ENCODE measurements at places on chromosomes 13 and 19.
A peak's percentile ranks its signal among the peaks of the same experiment; 100 is the strongest.

- no peak for DNase-seq
These were observed 967 bp upstream of the TPT1 start for GRCh38 chr13:45341799-45342500.

DNA sequence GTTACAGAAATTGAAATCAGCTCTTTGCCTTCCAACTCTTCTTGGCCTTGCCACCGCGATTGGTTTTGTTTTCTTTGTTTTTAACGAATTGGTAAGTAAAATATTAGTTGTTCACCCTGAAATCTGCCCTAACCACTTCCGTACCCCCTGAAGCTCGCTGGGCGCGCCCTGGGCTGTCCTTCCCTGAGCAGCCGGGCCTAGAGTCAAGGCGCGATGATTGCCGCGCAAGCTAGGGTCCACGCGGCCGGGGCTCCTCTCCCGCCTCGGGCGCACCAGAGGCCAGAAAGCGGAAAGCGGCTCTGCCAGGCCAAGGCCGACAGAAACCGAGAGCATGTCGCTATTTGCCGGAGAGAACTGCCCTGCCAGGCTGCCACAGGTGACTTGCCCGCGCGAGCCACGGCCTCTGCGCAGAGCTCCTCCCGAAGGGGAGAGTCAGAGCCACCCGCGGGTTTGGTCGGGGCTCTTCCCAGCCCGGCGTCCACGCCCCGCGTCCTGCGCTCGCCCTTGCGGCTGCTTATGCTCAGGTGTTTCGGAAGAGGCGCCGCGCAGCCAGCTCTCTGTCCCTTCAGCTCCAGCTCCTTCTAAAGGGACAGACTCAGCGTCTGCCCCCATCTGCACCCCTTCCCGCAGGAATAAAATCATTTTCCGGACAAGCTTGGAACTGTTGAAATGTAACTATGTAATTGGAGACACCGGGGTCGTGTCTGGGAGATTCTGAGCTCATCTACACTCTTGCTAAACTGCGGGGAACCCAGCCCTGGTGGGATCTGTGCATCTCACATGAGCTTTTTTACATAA is 6.6 kb upstream of the CDX2 start:
- DNase-seq: no peak

DNA sequence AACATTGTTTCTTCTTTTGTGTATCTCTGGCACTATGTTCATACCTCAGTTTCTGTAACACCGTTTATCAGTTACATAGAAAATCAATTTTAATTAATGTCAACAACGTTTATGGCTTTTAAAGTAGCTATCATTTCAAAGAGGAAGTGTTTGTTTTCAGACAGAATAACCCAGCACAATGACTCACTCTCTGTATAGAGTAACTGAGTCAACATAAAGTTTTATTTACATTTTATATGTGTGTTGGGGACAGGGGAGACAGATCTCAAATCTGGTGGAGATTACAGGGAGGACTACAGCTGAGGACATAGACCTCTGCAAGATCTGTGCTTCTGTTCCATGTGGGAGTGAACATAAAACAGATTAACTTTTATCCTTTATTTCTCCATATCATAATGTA is 2590.1 kb downstream of the PCDH9 start:
- no peak for DNase-seq

- DNase-seq: peak; percentile 43
These were observed at the start of gene RASAL3 for GRCh38 chr19:15464394-15465385. RASAL3 (minus strand) TSS chr19:15464544; CDS start chr19:15464358, 186 bp downstream.

GRCh38 chr13:38355595-38356119 is 6.0 kb downstream of the UFM1 start:
- DNase-seq: no peak

- DNase-seq: no peak
These were observed 690.9 kb downstream of the SLITRK6 start for GRCh38 chr13:85108356-85108755.

GRCh38 chr19:14150770-14151661 is 14.6 kb upstream of the ASF1B start:
- no peak for DNase-seq

DNA sequence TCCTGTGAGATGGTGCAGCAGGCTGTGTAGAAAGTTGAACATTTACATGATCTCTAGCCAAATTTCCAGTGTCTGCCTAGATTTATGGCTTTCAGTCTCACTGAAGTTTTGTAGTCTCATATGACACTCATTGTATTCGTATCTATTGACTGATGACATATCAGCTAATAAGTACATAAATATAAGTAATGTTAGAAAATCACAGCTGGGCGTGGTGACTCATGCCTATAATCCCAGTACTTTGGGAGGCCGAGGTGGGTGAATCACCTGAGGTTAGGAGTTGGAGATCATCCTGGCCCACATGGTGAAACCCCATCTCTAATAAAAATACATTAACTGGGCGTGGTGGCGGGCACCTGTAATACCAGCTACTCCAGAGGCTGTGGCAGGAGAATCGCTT is 54.7 kb upstream of the HTR2A start:
- no peak for DNase-seq

DNA sequence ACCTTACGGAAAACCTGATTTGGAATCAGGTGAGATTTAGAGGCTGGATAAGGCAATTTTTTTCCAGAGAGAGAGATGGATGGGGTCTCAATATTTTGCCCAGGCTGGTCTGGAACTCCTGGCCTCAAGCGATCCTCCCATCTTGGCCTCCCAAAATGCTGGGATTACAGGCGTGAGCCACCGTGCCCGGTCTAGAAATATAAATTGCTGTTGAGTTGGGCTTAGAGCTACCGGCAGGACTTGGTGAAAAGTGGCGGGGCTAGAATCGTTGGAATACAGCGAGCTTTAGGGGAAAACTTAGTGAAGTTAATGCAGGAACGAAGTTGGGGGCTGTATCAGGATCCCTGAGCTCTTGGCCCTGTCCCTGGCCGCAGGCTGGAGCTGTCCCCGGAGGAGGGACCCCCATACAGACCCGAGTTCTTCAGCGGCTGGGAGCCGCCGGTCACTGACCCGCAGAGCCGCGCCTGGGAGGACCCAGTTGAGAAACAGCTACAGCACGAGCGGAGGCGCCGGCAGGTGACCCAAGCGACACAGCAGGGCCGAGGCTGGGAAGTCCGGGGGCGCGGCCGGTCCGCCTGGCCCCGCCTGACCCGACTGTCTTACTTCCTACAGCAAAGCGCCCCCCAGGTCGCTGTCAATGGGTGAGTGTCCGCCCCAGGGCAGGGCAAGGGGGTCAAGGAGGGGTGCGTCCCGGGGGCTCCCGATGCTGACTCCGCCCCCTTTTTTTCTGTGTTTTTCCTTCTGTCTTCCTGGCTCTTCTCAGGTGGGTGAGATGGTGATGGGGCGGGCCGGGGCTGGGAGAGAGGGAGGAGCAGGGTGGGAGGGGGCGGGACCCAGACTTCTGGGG is 7.6 kb downstream of the EPS8L1 start:
- no peak for DNase-seq

GRCh38 chr19:38030686-38031422 is 123.8 kb downstream of the SIPA1L3 start:
- no peak for DNase-seq

DNA sequence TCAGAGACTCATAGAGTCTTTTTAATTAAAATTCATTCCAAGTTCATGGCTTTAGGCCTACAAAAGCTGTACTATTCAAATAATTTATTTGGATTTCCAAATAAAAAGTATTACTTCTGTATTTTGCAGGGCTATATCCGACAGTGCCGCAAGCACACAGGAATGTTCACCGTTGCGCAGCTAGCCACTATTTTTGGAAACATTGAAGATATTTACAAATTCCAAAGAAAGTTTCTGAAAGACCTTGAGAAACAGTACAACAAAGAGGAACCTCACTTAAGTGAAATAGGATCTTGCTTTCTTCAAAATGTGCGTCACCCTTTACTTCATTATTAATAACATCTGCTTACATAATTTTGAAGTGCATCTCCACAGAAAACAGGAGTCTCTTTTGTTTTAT is 20.5 kb upstream of the C1QTNF9 start:
- DNase-seq: no peak

DNA sequence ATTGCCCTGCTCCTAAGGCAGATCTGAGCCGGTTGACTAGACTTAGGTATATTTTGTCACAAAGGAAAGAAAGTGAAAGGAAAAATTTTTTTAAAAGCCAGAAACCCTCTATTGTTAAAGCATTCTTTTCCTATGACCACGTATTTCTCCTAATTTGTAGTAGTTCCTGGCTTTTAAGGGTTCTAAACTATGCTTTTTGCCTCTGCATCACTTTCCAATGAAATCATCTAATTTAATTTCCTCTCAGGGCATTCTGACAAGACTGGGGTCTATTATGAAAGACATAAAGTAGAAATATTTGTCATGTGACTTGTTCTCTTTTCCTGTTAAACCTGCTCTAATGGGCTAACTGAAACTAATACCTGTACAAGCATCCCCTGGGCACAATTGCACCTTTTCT is 233.0 kb upstream of the PRR20A start:
- DNase-seq: no peak

DNA sequence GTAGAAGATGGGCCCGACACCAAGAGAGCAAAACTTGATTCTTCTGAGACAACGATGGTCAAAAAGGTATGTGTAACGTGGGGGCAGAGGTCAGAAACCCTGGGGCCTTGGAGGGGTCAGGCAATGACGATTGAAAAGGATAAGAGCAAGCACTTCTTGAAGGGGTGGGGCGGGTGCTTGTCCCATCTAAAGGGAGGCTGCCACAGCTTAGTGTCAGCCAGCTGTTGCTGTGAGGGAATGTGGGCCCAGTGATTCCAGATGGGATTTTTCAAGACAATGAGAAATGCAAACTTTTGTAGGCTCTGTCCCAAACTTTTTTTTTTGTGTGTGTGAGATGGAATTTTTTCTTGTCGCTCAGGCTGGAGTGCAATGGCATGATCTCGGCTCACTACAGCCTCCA is 24.5 kb downstream of the SAE1 start:
- DNase-seq: no peak

GRCh38 chr19:41553804-41554203 is 22.2 kb upstream of the CEACAM21 start:
- DNase-seq: no peak

DNA sequence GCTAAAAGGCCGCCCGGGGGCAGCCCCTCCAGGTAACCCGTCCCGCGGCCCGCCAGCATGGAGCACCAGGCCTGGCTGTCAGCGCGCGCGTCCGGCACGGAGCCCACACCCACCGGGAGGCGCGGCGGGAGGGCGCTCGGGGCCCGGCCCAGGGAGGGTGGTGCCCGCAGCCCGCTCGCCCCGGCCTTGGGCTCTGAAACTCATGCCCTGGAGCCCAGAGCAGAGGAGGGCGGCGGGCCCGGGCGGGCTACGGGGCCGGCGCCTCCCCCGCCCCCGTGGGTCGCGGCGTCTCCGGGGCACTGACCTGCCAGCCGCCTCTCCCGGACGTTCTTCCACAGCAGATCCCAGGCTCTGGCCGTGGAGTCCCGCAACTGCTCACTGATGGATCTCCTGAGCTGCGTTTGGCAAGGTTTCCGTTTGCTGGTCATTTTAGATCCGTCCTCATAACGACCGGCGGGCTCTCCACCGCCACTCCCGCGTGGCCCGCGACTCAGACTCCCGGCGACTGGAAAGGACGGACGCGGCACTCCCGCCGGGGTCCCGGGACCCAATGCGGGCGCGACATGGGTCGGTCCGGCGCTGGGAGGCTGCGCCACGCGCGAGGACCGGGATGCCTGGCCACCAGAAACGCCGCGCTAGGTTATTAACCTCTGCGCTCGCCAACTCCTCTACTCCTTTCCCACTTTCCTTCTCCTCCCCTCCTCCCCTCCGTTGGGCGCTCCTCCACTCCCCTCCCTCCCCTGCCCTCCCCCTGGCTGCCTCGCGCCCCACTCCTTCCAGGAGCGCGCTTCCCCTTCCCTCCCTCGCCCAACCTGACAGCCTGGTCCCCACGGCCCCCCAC is 64.7 kb upstream of the STARD13 start:
- DNase-seq: no peak

GRCh38 chr19:50795664-50796073 is 5.5 kb downstream of the ACP4 start:
- no peak for DNase-seq

DNA sequence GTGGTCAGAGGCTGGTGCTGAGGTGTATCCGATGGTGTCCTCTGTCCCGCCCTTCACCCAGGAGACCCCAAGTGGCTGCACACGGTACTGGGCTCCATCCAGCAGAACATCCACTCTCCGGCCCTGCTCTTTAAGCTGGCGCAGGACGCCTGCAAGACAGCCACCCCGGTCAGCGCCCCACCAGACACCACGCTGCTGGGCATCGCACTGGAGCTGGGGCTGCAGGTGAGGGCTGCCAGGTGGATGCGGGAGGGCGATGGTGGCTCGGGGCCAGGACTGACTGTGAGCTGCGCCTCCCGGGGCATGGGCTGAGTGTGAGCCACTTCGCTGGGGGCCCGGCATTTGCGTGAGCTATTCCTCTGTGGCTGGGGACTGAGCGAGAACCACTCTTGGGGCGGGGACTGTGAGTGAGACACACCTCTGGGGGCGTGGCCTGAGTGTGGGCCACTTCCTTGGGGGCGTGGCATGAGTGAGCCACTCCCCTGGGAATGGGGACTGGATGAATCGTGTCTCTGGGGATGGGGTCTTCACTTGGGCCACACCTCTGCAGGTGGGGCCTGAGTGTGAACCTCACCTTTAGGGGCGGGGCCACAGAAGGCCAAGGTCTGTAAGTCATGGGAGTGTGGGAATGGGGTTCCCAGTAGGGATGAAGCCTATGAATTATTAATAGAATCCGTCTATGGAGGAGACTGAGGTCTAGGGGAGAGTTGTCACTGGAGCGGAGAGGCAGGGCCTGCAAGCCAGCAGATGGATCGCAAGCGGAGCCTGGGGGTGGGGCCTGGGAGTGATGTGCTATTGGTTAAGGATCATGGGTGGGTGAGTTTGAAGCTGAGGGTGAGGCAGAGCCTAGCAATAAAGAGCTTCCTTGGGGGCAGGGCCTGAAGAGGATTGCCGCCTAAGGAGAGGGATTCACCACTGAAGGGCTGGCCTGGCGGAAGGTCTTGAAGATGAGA is 30.5 kb downstream of the ZSWIM4 start:
- DNase-seq: no peak

DNA sequence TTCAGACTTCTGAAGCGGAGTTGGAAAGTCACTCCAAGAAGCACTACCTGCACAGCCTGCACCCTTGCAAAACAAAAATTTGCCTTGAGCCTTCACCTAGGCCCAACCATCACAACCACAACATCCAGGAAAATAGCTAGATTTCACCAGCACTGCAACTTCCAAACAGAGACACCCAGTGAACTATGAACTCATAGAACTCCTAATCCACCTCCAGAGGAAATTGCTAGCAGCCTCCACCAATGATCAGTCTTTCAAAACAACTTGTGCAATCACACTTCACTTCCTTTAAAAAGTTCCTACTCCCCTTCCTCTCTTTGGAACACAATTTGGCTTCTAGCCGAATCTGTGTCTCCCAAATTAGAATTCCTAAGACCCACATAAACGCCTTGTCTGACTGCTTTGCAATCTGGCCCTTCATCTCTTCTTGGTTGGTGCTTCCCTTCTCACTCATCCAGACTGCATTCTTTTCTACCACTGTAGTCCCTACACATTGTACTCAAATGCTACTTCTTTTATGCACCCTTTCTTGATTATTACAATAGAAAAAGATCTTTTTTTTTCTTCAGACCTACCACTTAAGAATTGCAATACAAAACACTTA is 489.2 kb upstream of the ARGLU1 start:
- DNase-seq: no peak

- no peak for DNase-seq
These were observed 33.8 kb upstream of the EHD2 start for GRCh38 chr19:47679251-47679900.

- peak; percentile 32 for DNase-seq
These were observed 528 bp downstream of the ZNF8 start for GRCh38 chr19:58279042-58279924.

GRCh38 chr19:39645800-39646411 is 9.8 kb upstream of the LGALS16 start:
- DNase-seq: no peak

Measured in activated gamma-delta T cell (primary cell).